NCI-H146 (cell line): ENCODE measurements at places on chromosomes 7 and 10.

GRCh38 chr10:11728353-11728752, 13.8 kb upstream of the ECHDC3 start:
- DNase-seq, result no peak

DNA sequence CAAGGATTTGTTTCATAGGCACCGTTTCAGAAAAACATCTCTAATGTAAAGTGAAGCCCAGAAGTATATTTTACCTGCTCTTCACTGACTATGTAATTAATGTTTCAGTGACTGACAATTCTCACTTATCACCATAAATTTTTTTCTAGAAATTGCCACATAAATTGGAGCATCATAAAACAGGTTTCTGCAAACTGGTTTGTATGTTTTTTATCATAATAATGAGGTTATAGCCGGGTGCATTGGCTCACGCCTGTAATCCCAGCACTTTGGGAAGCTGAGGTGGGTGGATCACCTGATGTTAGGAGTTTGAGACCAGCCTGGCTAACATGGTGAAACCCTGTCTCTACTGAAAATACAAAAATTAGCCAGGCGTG, 39.4 kb downstream of the SYPL1 start:
- DNase-seq, result no peak

GRCh38 chr7:1200045-1200444, 32.6 kb upstream of the UNCX start:
- DNase-seq, result no peak

- DNase-seq, result no peak
Measured at GRCh38 chr10:82889728-82890127, 1014.7 kb downstream of the NRG3 start.

DNA sequence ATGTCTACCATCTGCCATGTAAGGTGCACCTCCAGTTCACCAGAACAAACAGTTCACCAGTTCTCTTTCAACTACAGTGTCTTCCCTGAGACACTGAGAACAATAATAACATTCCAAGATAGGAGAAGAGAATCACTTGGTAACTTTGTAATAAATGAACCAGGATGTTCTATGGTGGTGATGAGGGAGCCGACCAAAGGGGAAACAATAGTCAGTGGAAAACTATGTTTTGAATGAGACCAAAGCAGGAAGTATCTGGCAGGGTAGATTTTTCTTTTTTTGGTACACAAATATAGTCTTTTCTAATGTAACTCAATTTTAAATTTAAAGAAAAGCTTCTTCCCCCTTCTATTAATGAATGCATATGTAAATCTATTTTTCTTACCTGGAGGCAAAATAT, 20.0 kb downstream of the HYAL4 start:
- no peak for DNase-seq

GRCh38 chr7:96822824-96823223, 113.2 kb upstream of the SEM1 start:
- no peak for DNase-seq

- DNase-seq, result no peak
Measured at GRCh38 chr10:5631936-5632335, 34.5 kb downstream of the ASB13 start.

DNA sequence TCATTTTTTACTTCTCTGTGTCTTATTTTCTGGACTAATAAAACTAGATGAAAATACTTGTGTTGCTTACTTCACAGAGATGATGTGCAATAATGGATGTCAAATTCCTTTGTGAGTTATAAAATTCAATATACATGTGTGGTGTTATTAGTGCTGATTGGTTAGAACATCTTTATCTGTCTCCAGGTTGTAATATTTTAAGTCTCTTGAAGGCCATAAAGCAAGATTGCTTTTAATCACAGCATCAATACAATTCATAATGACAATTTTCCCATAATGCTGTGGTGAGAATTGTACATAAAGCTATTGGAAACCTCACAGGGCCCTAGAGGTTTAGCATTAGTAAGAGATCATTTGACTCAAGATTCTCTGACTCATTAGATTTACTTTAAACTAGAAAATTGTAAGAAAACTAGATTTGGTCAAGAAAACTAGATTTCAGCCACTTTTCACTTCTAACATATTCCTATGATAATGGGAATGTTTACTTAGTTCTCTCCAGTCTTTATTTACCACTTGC, 963.7 kb downstream of the REEP3 start:
- DNase-seq, result no peak

- peak; percentile 48 for DNase-seq
Measured at GRCh38 chr10:71964098-71964742, at the start of gene CHST3. Gene CHST3 (plus strand): TSS chr10:71964395. CDS start chr10:72005843, 41,448 bp downstream.

- DNase-seq, result no peak
Measured at GRCh38 chr7:81882086-81882485, 112.2 kb upstream of the HGF start.

DNA sequence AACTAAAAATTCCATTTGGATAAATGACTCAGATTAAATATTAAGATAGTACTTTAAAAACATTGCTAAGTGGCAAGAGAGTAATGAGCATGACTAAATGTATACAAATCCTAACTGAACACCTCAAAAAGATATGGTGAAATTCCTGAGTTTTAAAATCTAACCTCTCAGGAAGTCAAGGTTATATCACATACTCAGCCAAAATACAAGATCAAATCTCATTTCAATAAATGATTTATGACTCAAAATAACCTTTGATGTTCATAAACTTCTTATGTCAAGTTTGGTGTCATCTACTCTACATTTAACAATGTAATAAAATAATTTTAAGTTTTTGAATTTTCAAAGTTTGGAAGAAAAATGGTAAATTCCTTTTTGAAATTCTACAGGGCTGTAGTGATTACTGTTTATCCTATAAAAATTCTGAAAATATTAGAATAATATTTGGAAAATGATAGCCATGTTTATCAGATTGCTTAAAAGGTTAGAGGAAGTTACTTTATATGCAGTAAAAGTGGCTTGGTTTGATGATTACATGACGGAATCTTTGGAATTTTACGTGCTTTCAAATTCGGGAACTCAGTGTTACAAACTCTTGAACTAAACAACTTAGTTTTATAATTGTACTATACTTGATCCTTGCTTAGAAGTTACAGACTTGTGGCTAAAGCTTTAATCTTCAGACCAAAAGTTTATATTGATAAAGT, 43.7 kb downstream of the ASZ1 start:
- no peak for DNase-seq

DNA sequence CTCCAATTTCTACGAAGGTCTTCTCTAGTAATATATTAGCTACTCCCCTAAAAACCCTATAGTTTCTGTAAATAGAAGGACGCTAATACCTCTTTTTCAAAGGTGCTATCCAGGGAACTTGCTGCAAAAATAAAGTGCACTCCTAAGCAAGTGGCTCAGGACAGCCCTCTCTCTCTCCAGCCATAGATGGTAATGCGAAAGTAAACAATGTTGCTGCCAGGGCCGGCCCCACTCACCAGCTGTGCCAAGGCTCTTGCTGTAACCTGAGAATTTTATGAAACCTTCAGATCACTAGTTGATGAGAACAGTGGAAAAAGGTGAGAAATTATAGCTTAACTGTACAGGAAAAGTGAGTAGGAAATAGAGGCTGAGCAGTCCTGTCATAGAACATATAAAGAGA, 10.9 kb upstream of the TAS2R39 start:
- DNase-seq, result no peak

DNA sequence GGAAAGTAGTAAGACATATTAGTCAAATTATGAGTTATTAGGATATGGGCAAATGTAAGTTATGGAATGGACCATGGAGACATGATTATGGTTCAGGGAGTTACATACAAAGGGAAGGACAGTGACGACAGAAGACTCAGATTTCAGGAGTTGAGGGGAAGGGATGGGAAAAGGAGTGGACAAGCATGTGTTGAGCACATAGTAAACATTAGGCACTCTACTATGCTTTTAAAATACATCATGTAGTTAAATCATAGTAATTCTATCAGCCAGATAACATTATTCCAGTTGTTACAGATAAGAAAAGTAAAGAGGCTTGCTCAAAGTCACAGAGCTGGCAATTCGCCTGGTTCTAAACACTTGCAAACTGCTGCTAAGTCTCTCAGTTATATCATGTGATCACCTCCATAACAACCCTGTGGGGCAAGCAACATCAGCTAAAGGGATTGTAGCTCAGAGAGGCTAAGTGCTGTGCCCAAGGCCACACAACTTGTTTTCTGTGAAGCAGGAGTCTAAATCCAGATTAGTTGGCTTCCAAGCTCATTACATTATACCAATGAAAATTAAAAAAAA, 115.2 kb upstream of the MDFIC start:
- no peak for DNase-seq

DNA sequence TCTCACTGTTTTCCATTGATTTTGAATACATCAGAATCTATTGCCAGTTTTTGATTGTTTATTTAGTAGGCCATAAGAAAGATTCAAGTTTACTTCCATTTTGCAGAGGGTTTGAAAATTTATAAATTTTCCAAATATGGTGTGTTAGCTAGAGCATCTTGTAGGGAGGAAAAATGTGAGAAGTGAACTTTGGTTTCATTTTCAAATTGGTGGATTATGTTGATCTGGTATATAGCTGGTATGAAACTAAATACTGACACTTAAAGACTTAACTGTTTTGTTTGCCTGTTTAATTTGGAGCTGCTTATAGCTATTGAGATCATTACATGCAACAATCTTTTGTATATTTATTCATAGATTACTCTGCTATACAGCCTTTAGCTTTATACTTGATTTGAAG, 108.1 kb downstream of the ADAM22 start:
- DNase-seq, result no peak

DNA sequence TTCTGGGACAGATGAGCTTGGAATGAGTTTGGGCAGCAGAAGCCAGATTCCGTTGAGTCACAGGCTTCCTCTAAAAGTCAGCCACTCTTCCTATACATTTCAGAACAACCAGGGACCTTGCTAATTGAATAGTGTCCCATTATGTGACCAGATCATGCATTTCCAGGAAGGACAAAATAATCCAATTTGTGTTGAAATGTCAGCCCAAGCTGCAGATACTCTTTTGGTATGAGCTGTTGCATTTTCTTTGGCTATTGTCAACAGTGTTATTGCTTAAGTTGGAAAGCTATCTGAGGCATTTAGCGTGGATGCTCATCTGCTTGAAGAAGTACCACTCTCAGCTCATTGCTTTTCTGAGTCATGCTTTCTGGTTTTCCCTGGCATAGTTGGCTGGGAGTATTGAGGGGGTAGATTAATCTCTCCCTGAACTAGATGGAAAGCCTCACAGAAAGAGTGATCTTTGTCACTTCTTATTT, 223.7 kb upstream of the HABP2 start:
- no peak for DNase-seq

- no peak for DNase-seq
Measured at GRCh38 chr10:103998805-103999204, 31.9 kb downstream of the SLK start.

DNA sequence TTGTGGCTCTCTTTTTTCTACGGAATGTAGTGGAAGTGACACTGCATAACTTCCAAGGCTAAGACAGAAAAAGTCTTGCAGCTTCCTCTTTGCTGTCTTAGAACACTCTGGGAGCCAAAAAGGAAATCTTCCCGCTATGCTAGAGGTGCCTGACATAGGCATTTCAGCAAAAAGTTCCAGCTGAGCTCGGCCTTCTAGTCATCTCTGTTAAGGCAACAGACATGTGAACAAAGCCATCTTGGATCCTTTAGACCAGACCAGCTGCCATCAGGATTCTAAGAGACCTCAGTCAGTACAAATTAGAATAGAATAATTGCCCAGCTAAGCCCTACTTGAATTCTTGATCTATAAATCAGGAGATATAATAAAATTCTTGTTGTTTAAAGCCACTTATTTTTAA, 16.3 kb upstream of the COL1A2 start:
- no peak for DNase-seq

- DNase-seq, result peak; percentile 57
Measured at GRCh38 chr7:4189131-4189570, 492.9 kb upstream of the FOXK1 start.

DNA sequence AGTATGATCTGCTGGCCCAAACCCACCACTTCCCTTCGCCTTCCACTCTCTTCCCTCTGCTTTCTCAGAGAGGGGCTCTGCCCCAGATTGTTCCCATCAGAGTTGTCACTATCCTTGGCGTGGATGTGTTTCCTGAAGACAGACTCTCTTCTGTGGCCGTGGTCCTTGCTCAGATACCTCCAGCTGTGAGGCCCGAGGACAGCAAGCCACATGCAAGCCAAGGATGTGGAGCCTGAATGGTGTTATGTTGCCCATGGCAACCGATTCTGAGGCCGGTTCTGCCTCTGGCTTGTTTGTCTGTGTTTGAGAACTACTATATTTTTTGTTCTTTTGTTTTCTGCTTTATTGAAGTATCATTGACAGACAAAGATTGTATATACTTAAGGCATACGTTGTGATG, 247.4 kb upstream of the PODXL start:
- DNase-seq, result no peak

- DNase-seq, result no peak
Measured at GRCh38 chr7:46622251-46622650, 701.2 kb upstream of the IGFBP3 start.

DNA sequence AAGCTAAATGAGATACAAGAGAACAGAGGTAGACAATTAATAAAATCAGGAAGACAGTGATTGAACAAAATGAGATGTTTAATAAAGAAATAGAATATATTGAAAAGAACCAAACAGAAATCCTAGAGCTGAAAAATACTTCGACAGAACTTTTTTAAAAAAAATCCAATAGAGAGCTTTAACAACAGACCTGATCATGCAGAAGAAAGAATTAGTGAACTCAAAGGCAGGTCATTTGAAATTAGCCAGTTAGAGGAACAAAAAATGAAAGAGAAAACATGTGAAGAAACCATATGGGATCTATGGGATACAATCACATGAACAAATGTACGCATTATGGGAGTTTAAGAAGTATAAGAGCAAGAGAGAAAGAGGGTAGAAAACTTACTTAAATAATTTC, 37.3 kb upstream of the ADRA2A start:
- no peak for DNase-seq

GRCh38 chr7:50221433-50221832, 83.1 kb upstream of the IKZF1 start:
- DNase-seq, result no peak
